ENCODE measurements at places on chromosomes 12 and 14.

DNA sequence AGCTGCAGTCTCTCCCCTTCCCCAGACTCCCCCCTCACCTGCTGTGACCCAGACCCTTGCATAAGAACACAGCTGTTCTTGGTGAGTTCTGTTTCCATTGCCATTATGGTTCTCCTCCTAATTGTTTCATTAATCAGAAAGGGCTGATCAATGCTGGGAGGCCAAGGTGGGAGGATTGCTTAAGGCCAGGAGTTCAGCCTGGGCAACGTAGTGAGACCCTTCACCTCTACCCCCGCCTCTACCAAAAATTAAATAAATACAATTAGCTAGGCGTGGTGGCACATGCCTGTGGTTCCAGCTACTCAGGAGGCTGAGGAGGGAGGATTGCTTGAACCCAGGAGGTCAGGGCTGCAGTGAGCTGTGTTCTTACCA lies 17.2 kb upstream of the FAIM2 start:
- no peak for DNase-seq

DNA sequence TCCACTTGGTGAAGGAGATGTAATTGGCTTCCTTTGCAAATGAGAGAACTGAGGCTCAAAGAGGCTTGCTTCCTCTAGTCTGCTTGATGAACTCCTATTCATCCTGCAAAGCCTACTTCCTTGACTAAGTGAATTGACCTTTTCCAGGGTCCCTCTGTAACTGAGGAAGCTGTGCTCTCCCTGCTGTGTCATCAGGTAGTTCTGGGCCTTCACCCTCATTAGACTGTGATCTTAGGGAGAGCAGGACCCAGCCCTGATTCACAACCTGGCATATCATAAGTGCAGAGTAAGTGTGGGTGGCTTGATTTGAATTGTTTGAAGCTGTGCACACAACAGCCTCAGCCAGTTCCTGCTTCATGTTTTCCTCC lies 16.3 kb downstream of the ASB2 start:
- DNase-seq, result no peak

DNA sequence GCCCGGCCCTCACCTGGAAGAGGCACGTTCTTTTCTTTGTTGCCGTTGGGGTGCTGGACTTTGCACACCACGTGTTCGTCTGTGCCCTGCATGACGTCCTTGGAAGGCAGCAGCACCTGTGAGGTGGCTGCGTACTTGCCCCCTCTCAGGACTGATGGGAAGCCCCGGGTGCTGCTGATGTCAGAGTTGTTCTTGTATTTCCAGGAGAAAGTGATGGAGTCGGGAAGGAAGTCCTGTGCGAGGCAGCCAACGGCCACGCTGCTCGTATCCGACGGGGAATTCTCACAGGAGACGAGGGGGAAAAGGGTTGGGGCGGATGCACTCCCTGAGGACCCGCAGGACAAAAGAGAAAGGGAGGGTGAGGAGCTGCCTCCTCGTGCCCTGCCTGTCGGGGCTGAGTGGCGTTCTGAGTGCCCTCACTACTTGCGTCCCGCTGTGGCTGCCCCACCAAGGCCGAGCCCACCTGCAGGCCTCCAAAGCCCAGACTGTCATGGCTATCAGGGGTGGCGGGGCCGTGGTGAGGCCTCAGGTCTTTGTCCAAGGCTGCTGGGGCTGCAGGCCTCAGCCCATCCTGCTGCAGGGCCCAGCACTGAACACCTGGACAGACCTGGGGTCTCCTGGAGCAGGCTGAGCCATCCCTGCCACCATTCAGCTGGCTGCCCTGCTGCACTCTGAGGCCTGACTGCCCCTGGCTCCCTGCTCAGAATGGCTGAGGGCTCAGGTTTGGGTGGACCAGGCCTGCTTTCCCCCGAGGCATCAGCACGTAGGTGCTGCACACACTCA lies 329.7 kb downstream of the TMEM121 start:
- DNase-seq, result no peak

GRCh38 chr12:104727726-104728465 lies 230.2 kb downstream of the SLC41A2 start:
- DNase-seq, result no peak

DNA sequence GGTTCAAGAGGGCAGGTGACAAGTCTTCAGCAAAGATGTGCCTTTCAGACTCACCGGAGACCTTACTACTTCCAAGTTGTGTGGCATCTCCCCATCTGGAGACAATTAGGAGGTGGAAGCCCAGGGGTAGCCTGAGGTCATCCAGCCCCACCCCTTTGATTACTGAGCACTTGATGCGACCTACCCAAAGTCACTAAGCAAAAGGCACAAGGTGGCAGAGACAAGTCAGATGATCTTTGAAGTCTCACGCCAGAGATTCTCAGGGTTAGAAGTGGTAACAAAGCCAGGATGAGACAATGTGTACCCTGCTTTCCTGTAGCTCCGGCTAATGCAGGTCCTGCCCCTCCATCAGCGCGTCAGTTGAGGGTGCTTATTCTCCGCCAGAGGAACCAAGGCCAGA lies 1.4 kb upstream of the FOXN3 start:
- no peak for DNase-seq

GRCh38 chr12:54046809-54047159 lies 6.9 kb upstream of the HOXC4 start:
- DNase-seq, result no peak

DNA sequence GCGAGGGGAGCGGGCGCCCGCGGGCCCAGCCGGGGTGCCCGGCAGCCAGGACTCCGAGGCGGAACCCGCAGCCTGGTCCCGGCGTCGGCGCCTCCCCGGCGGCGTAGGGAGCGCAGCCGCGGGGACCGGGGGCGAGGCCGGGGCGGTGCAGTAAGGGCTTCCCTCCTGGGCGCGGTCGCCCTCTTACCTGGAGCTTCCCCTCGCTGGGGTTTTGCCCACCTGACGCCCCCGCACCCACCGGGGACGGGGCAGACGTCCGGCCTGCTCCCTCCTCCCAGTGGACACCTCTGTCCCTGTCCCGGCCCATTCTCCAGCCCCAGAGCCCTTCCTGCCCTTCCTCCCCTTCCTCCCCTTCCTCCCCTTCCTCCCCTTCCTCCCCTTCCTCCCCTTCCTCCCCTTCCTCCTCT lies 413 bp upstream of the TUBA1C start:
- DNase-seq, result peak; percentile 23

DNA sequence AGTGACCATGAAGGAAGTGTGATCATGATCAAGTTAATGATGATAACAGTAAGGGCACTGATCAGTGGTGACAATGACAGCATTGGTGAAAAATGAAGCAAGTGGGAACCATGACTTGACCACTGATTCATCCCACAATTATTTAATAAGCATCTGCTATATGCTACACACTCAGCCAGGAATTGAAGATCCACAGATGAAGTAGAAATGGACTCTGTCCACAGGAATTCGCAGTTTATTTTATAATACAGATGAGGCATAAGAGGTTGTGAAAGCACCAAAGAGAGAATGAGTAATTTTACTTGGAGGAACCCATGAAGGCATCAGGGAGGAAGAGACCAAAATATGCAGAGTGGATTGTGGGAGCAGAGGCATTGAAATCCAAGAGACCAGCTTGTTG lies 33.8 kb upstream of the SMUG1 start:
- no peak for DNase-seq

DNA sequence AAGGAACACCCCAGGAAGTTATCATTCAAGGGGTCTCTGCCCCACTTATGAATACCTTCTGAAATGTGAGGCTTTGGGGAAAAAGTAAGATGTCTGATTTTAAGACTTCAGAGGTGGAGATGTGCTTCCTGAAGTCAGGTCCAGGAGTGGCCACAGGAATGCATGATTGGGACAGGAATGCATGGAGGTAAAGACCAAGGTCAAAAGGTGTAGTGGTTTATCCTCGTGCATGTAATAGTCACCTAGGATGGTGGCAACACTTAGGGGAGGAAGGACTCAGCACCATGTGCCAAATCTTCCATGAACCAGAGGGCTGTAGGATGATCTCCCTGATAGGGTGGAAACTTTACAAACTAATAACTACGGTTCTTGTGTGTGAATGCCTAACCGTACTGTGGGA lies 217.3 kb downstream of the C12orf75 start:
- no peak for DNase-seq

DNA sequence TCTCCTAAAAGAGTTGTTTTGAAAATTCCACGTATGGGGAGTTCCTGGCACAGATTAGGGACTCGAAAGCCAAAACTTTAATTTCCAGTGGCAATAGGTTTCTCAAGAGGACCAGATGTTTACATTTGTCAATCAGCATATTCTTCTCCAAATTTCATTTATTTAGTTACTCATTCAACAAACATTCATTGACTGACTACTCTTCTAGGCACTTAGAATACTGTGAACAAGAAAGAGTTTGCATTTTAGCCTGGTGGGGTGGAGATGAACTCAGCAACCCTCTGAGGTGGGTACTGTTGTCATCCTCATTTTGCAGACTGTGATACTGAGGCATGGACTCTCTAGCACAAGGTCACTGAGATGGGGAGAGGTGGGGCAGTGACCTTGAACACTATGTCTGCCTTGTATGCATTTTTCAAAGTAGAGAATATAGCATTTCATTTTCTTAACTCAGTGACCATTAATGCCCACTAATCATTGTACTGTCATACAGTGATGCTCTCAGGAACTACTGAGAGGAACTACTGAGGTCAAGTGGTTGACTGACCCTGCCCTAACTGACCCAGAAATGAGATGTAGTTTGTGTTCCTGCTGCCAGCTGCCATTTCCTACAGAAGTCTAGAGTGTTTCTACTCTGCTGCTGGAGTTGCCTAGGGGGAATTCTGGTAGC lies 2.2 kb downstream of the L3HYPDH start:
- DNase-seq, result no peak

DNA sequence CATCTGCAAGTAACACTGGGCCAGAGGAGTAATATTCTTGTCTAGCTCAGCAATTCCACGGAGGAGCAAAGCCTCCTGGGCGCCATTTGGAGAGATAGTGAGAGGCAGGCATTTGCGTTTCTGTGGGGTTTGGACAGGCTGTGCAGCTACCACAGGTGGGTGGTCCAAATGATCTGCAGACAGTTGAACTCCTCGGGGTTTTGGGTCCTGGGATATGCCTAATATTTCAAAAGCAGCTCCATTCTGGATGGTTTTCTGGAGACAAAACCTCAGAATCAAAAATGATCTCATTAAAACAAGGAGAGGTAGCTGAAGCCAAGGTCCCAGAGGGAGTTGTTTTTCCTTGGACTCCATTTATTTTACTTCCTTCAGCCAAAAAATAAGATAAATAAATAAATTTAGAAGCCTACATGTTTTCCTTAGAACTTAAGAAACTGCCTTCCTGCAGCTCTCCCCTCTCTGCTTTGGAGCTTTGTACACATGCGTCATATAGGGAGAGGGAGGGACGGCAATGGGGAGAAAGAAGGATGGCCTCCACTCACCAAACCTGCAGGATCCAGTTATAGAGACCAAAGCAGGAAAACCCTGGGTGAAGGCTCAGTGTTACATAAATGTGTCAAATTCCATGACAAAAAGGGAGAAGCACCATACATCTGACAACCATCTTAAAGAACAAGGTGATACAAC lies 227.3 kb upstream of the DAAM1 start:
- DNase-seq, result no peak

- no peak for DNase-seq
Measured at GRCh38 chr12:19998961-19999804, 369.2 kb upstream of the PDE3A start.

GRCh38 chr12:27193106-27193505 lies 51.0 kb upstream of the STK38L start:
- no peak for DNase-seq
